K562 (cell line): ENCODE measurements at places on chromosomes 12 and 14. TPM values are rescaled to one million over a fixed set of nuclear protein-coding genes. Genes with fewer than 3 reads are reported as not detected.

The ZNF10 gene
- total RNA-seq = 4.3 and 5.0 TPM in 2 replicates

The MAP4K5 gene
- 23.9 and 24.7 TPM in 2 replicates for total RNA-seq

The PRB4 gene
- not detected in 2 replicates for total RNA-seq

The MYH6 gene
- total RNA-seq = not detected in 2 replicates

The RNASE3 gene
- not detected in 2 replicates for total RNA-seq

The LMNTD1 gene
- total RNA-seq = not detected in 2 replicates

The SNX6 gene
- 44.0 and 49.8 TPM in 2 replicates for total RNA-seq

The DTD2 gene
- 15.2 and 16.6 TPM in 2 replicates for total RNA-seq

The SMOC1 gene
- total RNA-seq = 0.04 TPM in 1 of 2 replicates, not detected in the other

The MANSC4 gene
- not detected in 2 replicates for total RNA-seq

The YLPM1 gene
- total RNA-seq = 28.8 and 32.6 TPM in 2 replicates

The ALDH2 gene
- 22.5 and 23.4 TPM in 2 replicates for total RNA-seq

The KCNJ8 gene
- 1.3 and 1.5 TPM in 2 replicates for total RNA-seq

The SPATS2 gene
- 14.6 and 16.3 TPM in 2 replicates for total RNA-seq

The SDSL gene
- 8.4 and 9.1 TPM in 2 replicates for total RNA-seq

The FITM1 gene
- total RNA-seq = 0.20 TPM in 1 of 2 replicates, not detected in the other

The SUDS3 gene
- total RNA-seq = 20.9 and 23.3 TPM in 2 replicates

The ACOT6 gene
- total RNA-seq = not detected in 2 replicates

The HAL gene
- total RNA-seq = 0.20 TPM in 1 of 2 replicates, not detected in the other

The SLC8A3 gene
- not detected in 2 replicates for total RNA-seq

The UBR7 gene
- total RNA-seq = 31.6 and 34.5 TPM in 2 replicates

The PLBD2 gene
- total RNA-seq = 33.1 and 37.4 TPM in 2 replicates

The ZFYVE1 gene
- 3.2 and 4.9 TPM in 2 replicates for total RNA-seq

The CAPZA3 gene
- total RNA-seq = not detected in 2 replicates

The TMEM106C gene
- total RNA-seq = 44.6 and 47.3 TPM in 2 replicates

The KLRG1 gene
- total RNA-seq = 1.4 TPM in 2 replicates

The TC2N gene
- total RNA-seq = 8.4 and 9.5 TPM in 2 replicates

The RERGL gene
- not detected in 2 replicates for total RNA-seq

The ACYP1 gene
- total RNA-seq = 19.9 and 23.3 TPM in 2 replicates

The NPFF gene
- not detected in 2 replicates for total RNA-seq

The LRTM2 gene
- not detected in 2 replicates for total RNA-seq

The HOXC9 gene
- total RNA-seq = 9.3 and 9.9 TPM in 2 replicates

The KRT6C gene
- total RNA-seq = not detected in 2 replicates

The GNG2 gene
- 0.18 TPM in 1 of 2 replicates, not detected in the other for total RNA-seq

The PLEKHH1 gene
- total RNA-seq = 4.3 and 5.7 TPM in 2 replicates

The FAM90A1 gene
- 0.16 TPM in 1 of 2 replicates, not detected in the other for total RNA-seq

The HPD gene
- total RNA-seq = 0.29 TPM in 2 replicates

The TMEM119 gene
- 0.18 TPM in 1 of 2 replicates, not detected in the other for total RNA-seq

The CCDC92 gene
- 4.0 and 5.9 TPM in 2 replicates for total RNA-seq

The TAS2R42 gene
- total RNA-seq = not detected in 2 replicates

The APOF gene
- total RNA-seq = 0.09 TPM in 1 of 2 replicates, not detected in the other
